Activated T-helper 1 cell treated with anti-CD3 and anti-CD28 coated beads, Interleukin-12 subunit alpha, Interleukin-12 subunit beta, Interleukin-2, Interleukin-4 antibody, amounts not matched to agents 30 ng/mL and 10 ng/mL and 1 ng/mL, durations not matched to agents 14 hours and 24 hours and 36 hours (primary cell): ENCODE measurements at places on chromosomes 13 and 19.

GRCh38 chr13:73751290-73751689 lies 382.9 kb downstream of the KLF12 start:
- no peak for DNase-seq

DNA sequence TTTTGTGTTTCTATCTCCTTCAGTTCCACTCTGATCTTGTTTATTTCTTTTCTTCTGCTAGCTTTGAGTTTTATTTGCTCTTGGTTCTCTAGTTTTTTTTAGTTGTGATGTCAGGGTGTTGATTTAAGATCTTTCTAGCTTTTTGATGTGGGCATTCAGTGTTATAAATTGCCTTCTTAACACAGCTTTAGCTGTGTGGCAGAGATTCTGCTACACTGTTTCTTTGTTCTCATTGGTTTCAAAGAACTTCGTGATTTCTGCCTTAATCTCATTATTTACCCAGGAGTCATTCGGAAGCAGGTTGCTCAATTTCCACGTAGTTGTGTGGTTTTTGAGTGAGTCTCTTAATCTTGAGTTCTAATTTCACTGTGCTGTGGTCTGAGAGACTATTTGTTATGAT lies 251.7 kb upstream of the HTR2A start:
- DNase-seq, result no peak

GRCh38 chr13:48644141-48644540 lies 9.6 kb upstream of the CYSLTR2 start:
- DNase-seq, result no peak

DNA sequence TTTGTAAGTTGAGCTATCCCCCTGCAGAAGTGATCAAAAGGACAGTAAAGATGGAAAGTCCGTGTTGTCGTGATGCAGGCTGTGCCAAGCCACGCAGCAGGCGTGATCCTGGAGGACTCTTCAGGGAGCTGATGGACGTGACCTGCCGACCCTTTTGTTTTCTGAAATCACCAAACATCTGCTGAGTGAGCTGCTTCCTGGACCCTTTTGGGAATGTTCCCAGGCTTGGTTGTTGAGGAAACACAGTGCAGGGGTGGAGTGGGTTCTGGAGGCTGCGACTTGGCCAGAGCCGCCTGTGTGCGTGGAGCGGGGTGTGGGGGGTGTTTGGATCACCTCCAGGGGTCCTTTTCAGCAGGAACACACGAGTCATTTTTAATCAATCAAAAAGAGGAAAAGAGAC lies 15.4 kb upstream of the CPAMD8 start:
- DNase-seq, result no peak

GRCh38 chr13:53920916-53921315 lies 892.3 kb downstream of the OLFM4 start:
- no peak for DNase-seq

DNA sequence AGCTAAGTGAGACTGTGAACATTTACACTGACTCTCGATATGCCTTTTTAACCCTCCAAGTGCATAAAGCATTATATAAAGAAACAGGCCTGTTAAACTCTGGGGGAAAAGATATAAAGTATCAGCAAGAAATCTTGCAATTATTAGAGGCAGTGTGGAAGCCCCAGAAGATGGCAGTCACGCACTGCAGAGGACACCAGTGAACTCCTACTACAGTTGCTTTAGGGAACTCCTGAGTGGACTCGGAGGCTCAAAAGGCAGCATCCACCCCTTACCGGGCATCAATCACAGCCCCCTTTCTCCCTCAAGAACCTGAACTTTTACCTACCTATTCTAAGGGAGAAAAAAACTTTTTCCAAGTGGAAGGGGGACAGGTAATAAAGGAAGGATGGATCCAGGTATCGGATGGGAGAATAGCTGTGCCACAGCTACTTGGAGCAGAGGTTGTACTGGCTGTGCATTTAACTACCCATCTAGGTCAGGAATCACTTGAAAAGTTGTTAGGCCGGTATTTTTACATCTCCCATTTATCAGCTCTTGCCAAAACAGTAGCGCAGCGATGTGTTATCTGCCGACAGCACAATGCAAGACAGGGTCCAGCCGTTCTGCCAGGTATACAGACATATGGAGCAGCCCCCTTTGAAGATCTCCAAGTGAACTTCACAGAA lies 80.1 kb downstream of the ZNF486 start:
- DNase-seq, result no peak

- peak; percentile 52 for DNase-seq
These were observed 6.2 kb downstream of the ZC3H4 start for GRCh38 chr19:47107202-47107952.

- no peak for DNase-seq
These were observed 5.0 kb upstream of the EML2 start for GRCh38 chr19:45643927-45644771.

DNA sequence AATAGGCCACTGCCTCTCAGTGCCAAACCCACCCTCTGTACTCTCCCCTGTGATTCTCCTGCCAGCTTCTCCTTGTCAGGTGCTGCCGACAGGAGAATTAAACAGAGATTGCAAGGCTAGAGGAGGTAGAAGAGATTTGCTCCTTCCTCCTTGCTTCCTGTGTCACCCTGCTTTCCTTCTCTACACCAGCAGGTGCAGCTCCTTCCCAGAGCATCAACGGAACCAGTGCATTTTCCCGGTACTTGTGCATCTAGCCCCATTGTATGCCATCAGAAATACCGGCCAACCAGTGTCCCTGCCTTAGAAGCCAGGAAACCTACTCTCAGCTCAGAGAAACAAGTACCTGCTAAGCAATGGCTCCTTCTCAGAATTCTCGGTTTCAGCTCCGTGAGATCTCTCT lies 253.2 kb downstream of the SUCLA2 start:
- no peak for DNase-seq

- DNase-seq, result no peak
These were observed 536.4 kb downstream of the IRS2 start for GRCh38 chr13:109249780-109250528.

- no peak for DNase-seq
These were observed 4.9 kb downstream of the NAPA start for GRCh38 chr19:47509973-47510372.

DNA sequence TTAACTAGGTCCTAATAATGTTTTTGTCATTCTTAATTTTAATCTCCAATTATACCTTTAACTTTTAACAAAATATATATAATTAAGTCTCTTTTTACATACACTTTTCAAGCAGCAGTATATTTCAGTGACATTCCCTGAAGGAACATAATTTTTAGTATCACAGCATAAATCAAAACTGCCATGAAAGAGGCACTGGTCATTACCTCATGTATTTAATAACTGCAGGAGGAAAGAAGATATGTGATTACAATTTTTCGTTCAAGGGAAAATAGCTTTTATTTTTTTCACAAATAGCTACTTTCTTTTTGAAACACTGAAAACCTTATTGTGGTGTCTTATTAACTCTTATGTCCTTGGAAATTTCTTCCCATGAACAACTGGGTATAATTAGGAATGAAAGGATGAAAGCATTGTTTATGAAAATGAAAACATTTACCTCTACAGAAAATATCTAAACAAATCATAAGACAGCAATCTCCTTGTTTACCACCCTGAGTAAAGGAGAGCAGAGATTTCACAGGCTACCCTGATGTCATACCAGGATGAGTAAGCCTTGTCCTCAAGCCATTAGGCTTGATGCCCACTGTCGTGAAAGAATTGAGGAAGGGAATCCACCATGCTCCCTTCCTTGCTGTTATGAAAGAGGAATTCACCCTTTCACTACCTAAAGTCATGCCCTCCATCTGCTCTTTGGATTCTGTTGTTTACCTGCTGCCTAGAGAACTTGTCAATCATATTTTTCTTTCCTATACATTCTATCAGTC lies 877.2 kb upstream of the PCDH20 start:
- no peak for DNase-seq
